Hindlimb muscle (tissue), 1 donor: ENCODE measurements at places on chromosomes 6 and 20.

DNA sequence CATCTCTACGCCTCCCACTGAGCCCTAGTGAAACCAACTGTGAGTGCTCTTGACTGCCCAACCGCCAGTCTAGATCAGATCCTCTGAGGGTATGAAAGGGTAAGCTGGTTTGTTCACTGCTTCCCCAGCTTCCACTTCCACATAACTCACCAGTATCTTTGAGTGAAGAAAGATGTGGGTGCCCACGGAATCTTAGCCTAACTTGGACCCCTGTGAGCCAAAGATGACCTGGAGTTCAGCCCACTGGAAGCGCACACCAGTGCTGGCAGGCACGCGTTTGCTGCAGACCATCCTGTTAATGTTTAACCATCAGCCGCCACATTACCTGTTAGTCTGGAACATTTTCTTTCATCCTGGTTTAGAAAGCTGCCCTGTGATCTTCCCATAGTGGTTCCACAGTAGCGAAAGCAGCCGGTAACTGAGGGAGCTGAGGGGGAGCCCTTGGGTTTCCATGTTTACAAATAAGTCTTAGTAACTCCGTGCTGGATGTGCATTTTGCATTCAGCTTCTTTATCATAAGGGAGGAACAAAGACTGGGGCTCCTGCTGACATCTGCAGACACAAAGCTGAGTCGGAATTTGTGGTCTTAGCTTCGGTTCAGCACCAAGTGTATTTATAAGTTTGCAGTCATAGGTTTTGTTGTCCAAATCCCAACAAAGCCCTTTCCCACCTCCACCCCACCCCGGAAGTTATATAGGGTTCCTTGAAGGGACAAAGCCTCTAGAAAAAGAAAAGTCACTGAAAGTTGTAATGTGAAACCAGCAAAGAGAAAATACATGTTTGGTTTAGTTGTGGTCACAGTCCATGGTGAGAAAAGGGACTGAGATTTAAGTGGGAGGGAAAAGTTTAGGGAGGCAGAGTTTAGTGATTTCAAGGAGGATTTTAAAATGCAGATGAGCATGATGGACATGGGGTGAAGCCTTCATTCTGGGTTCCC, 71.0 kb downstream of the SSR1 start:
- no peak for DNase-seq

- peak; percentile 29 for DNase-seq
Measured at GRCh38 chr20:49508435-49509199, 26.1 kb upstream of the KCNB1 start.

DNA sequence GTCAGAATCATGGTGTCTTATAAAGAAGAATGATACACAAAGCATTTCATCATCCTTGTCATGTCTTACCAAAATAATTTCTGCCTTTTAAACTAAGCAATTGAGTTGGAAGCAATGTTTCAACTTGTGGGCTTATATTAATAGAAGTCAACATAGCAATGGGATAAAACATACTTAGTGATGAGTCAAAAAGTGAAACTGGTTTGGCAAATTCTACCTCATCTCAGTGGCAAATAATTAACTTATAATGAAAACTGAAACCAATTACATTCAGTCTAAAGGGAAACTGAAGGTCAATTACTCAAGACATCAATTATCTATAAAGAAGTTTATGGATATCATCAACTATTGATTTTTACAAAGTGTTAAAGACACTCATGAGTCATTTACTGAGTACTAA, 463.8 kb downstream of the BMP2 start:
- no peak for DNase-seq

- DNase-seq, result no peak
Measured at GRCh38 chr6:12386816-12387215, 96.7 kb downstream of the EDN1 start.

- DNase-seq, result no peak
Measured at GRCh38 chr20:24871480-24872213, 77.4 kb upstream of the CST7 start.
